ENCODE measurements at places on chromosomes 6 and 20.

DNA sequence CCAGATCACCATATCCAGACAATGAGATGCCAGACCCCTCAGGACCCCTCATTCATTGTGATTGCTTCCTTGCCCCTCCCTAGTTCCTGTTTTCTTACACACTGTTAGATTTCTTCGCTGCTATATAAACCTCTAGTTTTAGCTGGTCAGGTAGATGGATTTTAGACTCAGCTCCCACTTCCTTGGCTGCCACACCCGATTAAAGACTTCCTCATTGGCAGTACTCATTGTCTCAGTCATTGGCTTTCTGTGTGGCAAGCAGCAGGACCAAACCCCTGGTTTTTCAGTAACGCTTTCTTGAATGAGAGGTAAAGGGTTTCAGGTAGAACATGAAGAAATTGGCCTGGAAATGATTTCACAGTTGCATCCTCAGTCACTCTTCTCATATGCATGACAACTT, 47.9 kb downstream of the QRSL1 start:
- DNase-seq, result no peak

- no peak for DNase-seq
These were observed 9.4 kb downstream of the TREML2 start for GRCh38 chr6:41191569-41191968.

DNA sequence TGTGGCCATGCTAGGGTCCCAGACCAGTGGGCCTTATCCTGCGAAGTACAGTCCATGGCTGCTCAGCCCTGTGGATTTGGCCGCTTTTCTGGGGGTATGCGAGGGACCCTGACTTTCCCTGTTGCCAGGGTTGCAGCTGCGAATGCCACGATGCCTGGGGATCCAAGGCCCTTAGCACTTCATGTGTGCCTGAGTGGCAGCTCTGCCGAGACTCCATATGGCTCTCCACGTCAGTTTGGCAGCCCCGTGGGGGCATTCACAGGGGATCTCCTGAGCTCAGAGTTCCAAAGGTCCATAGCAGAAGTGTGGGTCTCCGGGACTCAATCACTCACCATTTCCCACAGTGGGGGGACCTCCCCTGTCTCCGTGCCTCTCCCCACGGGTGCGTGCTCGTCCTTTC, 319.5 kb downstream of the DOK5 start:
- no peak for DNase-seq

DNA sequence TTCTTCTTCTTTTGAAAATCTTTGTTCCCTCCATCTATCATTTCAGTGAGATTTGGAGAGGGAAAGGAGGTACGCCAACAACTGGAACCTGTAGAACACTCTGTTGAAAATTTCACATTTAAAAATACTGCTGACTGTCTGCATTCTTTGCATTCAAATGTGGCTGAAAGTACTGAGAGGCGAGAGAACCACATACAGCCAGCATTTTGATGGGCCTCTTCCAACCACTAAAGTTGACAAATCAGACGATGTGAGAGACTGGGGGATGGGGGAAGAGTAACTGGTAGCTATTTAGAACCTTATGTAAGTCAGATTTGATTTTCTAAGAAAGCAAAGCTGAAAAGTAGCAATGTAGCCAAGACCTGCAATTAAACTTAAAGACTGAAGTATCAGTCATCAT, 77.5 kb downstream of the FKBP5 start:
- peak; percentile 90 for DNase-seq

- DNase-seq, result no peak
These were observed 60.1 kb downstream of the SEL1L2 start for GRCh38 chr20:13930281-13930680.

GRCh38 chr6:154648188-154648887, 84.9 kb upstream of the SCAF8 start:
- no peak for DNase-seq

DNA sequence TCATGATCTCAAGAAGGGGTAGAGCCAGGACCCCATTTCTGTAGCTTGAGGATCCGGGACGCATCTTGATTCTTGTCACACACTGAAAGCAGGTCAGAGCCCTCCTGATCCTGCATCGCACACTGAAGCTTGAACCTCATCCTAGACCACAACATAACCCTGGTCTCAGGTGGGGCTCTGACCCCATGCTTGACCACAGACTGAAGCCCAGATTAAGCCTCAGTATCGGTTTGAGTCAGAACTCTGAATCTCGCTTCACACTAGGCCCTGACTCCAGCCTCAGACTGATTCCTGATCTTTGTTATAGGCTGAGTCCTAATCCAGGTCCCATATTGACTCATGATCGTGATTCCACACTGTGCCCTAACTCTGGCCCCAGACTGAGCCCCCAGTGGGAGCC, 8.5 kb upstream of the RSPO4 start:
- DNase-seq, result no peak

- DNase-seq, result peak; percentile 73
These were observed 15.0 kb downstream of the ACSS2 start for GRCh38 chr20:34891166-34892062.

DNA sequence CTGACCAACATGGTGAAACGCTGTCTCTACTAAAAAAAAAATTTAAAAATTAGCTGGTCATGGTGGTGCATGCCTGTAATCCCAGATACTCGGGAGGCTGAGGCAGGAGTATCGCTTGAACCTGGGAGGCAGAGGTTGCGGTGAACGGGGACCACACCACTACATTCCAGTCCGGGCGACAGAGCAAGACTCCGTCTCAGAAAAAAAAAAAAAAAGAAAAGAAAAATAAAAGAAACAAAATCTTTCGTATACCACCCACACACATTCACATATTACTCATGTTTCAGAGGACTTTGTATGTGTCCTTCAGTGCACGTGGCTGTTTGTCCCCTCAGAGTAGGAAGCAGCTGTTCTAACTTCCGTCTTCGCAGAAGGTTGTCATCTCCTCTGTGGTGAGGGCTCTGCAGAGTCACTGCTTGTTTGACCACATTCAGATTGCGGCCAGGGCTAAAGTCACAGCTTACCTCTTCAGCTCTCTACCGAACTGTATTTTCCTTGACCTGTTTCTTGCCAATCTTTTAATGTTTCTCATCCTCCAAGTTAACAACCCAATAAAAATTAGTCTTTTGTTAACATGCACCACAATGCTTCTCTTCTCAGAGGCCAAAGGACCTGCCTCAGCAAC, 36.6 kb upstream of the HIVEP1 start:
- DNase-seq, result no peak

DNA sequence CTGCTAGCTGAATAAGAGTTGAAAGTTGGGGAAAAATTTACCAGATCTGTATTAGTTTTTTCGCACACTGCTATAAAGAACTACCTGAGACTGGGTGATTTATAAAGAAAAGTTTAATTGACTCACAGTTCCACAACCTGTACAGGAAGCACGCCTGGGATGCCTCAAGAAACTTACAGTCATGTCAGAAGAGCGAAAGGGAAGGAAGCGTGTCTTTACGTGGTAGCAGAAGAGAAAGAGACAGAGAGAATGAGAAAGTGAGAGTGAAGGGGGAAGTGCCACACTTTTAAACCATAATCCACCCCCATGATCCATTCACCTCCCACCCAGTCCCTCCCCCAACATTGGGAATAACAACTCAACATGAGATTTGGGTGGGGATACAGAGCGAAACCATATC, 79.6 kb downstream of the KHDC1L start:
- no peak for DNase-seq

DNA sequence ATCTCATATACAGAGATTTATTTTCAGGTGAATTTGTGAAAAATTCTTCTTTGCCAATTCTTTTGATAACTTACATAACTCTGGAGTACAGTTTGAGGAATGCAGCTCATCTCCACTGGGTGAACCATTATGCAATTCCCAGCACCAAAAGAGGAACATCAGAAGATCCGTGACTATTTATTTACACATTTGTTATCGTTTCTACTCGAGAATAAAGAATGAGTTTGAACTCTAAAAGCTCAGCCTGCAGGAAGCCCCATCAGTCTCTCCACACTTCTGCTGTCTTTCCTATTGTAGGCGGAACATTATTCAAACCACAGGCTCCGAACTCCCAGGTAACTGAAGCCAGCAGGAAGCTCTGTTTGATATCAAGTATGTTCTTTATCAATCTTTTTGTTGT, 95.9 kb upstream of the IFNGR1 start:
- DNase-seq, result no peak

GRCh38 chr6:152750694-152751093, at the start of gene VIP:
Gene VIP (plus strand): TSS chr6:152750797. CDS start chr6:152752178, 1,381 bp downstream.
- peak; percentile 6 for DNase-seq

- DNase-seq, result peak; percentile 84
These were observed 2.2 kb downstream of the CCN2 start for GRCh38 chr6:131948692-131949619.

GRCh38 chr6:15947923-15948322, 181.0 kb upstream of the MYLIP start:
- DNase-seq, result no peak

DNA sequence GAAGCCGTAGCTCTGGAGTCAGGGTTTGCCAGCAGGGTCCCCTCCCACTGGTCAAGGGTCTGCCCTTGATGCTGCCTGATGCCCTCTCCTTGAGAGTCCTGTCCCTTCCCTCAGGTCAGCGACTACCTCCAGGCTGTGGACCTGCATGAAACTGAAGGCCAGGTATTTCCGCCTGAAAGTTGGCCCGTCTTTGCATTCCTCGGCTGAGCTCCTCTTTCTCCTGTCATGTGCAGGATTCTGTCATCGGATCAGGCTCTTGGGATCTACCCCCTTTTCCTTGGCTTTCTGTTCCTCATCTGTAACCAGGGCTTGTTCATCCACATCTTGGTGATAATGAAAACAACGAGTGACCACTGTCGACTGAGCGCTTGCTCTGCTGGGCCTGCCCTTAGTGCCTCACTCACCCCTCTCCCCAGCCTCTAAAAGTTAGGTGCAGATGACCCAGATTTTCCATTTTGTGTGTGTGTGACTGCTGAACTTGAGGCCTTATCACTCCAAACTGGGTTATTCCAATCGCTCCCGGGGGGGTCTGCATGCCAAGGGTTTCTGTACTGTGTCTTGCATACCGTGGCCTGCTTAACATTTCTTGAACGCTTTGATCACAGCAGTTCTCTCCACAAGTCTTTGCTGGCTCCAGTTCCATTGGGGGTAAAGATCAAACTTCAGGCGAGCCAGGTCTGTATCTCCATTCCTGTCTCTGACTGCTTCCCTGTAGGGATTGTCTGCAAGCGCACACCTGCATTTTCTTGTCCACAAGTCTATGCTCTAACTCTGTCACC, 81.6 kb downstream of the DTD1 start:
- no peak for DNase-seq

DNA sequence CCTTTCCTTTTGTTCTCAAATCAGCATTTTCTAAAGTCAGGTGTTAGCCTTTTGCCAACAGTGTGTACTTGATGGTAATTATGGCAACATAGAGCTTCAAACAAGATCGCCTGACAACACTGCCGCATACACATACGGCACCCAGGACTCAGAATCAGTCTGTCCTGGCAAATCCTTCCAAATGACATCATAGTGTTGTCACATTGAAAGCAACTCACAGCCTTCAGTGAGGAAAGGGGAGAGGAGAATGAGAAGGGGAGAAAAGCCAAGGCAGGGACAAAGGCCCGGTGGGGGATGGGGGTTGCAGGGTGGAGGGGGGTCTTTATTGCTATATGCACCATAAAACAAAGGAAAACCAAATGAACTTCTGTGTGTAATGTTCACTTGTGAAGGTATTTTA, 65.7 kb upstream of the PTGIS start:
- DNase-seq, result no peak

DNA sequence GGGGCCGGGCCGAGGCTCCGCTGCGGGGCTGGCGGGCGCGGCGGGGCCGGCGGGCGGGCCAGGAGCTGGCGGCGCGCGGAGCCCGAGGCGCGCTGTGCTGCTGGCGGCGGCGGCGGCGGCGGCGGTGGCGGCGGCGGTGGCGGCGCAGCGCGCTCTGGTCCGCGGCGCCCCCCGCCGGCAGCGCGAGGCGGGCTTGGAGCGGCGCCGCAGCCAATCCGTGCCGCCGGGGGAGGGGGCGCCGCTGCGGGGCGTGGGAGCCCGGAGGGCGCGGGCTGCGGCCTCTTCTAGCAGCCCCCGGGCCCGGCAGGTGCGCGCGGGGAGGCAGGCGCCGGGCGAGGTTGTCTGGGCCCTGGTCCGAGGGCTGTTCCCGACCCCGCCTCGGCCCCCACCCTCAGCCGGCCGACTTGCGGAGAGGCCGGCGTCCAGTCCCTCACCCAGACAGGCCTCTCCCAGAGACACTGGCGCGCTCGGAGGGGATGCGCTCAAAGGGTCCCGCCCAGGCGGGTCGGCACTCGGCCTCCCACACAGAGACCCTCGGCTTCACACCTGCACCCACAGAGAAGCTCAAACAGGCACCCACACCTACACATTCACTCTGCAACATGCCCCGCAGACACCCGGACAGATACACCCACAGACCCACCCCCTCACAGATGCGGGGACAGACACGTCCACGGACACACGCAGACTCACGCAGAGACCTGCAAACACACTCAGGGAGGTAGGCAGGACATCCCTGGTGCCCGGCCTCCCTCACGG, at the start of gene RIMS4:
Gene RIMS4 (minus strand): TSS at position 156 of the 759 bp plus-strand sequence. CDS start 275 bp downstream, outside the sequence.
- DNase-seq, result no peak

DNA sequence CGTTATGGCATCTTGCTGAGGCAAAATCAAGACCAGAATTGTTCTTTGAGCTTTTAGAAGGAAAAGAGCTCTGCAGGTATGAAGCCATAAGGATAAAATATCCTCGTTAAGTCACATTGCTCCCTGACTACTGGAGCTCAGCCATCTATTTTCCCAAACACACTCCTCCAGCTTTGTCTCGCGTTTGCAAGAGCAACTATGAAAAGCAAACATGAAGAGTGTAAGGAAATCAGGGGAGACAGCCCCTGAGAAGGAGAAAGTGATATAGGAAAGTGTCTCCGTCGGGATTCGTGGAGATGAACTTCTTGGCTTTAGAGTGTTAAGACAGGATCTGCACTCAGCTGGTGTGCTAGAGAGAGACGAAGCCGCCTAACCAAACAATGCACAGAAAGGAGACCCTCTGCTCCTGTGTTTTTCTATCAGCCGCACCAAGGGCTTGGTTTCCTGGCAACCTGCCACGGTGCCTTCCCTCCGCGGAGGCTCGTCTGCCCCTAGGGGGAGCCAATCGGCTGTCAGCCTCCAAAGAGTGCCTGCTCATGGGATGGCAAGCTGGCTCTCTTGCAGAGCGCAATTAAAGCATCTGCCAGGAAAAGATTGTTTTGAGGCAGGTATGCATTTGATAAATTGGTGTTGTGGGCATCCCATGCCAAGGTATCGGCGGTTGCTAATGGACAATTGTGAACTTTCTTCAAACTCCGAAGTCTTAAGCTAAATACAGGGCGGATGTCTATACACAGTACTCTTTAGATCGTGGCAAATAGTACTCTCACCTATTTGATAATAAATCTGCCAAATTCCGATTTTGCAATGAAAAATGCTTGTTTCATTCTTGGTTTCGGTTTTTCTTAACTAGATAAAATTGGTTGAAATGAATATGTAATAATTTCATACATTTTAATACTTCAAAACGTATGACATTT, 603.2 kb downstream of the RNF144B start:
- peak; percentile 50 for DNase-seq

DNA sequence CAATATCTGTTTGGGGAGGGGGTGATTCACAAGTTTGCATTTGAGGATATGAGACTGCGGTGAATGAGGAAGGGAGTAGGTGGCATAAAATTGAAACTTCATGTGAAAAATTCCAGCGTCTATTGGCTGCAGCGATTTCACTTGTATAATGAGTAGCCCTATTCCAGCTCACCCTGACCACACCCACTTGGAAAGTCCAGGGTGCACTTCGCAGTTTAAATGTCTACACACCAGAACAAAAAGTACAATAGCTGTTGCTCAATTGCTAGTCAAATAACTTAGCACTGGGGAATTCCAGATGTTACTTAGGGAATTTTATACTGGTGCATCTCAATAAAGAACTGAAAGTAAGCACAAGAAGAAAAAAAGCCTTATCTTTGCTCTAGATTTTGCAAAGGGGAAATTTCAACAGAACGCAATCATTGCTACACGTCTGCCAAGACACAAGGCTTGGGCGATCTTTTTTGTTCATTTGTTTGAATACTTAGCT, 6.3 kb downstream of the TNFAIP3 start:
- peak; percentile 86 for DNase-seq

- no peak for DNase-seq
These were observed 7.4 kb downstream of the TBP start for GRCh38 chr6:170561555-170561954.

Data from fibroblast of lung (primary cell).